ENCODE measurements at places on chromosomes 11 and 22.
A peak's percentile ranks its signal among the peaks of the same experiment; 100 is the strongest.

DNA sequence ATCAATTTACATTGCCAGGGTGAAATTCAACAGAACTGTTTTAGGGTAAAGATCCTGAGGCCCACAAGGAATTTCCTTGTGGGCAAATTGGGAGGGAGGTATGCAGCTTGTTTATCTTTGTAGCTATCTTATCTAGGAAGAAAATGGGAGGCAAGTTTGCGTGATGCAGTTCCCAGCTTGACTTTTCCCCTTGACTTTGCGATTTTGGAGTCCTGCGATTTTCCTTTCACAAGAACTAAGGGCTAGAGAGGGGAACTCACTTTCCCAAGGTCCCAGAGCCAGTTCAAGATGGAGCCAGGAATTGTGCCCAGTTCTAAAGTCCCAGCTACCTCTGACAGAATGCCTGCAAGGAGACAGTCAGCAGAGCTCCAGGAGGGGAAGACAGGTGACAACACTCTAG lies 30.7 kb downstream of the RIBC2 start:
- DNase-seq, result no peak

GRCh38 chr11:97158243-97158642 lies 768.4 kb downstream of the JRKL start:
- DNase-seq, result no peak

GRCh38 chr11:70298243-70298915 lies 27.9 kb downstream of the PPFIA1 start:
- no peak for DNase-seq

- DNase-seq, result no peak
These were observed 48.7 kb downstream of the VSIG10L2 start for GRCh38 chr11:125994509-125994908.

DNA sequence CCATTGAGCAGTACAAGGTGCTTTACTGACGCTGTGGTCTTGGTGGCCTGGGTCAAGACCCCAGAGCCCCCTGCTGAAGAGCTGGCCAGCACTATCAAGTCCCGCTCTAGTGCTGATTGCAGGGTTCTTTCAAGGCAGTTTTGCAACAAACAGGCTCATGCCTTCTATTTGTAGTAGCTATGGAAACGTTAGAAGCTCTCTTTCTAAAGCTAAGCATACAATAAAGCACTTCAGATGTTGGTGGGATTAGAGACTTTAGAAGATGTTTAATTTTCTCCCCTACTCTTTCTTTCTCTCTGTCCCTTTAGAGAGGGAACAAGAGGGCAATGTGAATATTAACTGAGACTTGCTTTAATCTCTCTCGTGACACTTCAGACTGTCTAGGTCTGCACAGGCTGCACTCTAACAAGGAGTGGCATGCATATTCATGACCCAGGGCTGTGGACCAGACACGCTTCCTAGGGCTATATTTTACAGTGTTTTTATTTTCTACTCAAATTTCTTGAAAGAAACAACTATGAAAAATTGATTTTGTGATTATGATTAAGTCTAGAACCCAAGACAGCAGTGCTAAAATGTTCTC lies 138.6 kb downstream of the WNT7B start:
- DNase-seq, result peak; percentile 3

- no peak for DNase-seq
These were observed 95.7 kb downstream of the STIM1 start for GRCh38 chr11:3950996-3951660.

DNA sequence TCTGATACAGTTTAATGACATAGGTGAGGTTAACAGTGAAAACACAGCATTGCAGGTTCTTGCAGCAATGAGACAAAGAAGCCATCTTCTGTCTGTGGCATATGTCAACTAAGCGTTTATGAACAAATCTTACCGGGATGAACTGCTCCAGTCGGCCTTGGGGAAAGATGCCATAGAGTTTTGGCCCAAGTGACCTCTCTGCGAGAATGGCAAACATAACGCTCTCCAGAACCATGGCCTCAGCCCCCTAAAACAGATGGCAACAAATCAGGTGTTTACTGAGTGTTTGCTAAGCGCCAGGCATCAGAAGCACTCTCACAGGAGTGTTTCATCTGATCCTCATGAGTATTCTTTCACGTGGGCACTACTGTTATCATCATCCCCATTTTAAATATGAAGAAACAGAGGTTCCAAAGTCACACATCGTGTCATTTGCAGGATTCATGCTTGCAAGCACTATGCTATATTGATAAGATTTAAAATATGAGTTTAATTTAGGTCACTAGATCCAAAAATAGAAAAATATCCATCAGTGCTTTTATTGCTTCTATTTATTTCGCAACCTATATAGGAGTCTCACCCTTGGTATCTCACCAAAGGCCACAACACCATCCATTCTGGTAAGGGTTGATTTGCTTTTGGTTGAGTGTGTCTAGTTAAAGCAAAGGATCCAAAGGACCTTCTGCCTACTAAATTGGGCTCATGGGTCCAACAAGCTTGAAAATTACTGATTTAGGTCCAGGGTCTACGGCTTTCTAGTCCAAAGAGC lies 35.9 kb downstream of the TCIRG1 start:
- no peak for DNase-seq

GRCh38 chr22:40416636-40417035 lies 46.2 kb downstream of the SGSM3 start:
- no peak for DNase-seq

- DNase-seq, result no peak
These were observed 373.6 kb upstream of the DDI1 start for GRCh38 chr11:103662880-103663279.

- no peak for DNase-seq
These were observed at the start of gene LSP1 for GRCh38 chr11:1852877-1853276. Gene LSP1 (plus strand): TSS chr11:1853084. CDS start chr11:1853145, 61 bp downstream.

- DNase-seq, result no peak
These were observed 82.5 kb downstream of the ARHGAP42 start for GRCh38 chr11:100769617-100770016.

DNA sequence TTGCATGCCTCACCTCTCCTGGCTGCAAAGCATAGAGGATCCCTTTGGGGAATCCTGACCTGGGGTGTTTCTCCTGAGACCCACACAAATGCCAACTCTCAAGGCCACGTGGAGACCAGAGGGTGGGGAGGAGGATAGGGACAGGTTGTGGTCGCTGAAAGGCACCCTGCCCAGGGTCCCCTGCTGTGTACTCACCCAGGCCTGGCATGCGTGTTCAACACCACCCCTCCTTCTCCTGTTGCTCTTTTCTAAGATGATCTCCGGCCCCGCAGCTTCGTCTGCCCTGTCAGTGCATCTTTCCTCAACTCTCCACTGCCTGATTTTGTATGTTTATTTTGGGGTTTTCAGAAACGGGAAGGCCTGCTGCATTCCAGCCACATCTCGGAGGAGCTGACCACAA lies 44.6 kb upstream of the PARVG start:
- DNase-seq, result no peak

DNA sequence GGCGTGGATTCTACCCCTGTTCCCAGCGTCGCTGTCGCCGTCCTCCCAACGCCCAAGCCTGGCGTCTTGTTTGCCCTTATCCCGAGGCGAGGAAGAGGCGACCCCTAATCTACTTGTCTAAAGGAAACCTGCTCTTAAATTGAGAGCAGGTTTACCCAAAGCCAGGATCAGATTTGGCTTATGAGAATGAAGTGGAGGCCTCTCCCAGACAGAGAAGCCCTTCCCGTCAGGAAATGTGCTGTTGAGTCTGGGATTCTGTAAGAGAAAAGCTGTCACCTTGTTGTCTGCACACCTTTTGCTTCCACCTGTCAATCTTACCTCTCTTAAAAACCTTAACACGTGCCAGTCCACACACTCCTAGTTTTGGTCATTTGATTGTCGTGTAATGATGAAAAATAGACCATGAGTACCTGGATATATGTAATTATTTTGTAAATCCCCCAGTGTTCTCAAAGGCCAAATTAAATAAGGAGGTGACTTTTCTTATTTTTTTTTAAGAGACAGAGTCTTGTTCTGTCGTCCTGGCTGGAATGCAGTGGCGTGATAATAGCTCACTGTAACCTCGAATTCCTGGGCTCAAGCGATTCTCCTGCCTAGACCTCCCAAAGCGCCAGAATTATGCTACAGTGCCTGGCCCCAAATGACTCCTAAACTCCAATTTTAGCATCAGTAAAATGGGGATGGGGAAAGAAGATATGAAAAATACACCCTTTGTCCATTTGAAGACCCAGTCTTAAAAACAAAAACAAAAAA lies 627 bp downstream of the GTF2H1 start:
- no peak for DNase-seq

- no peak for DNase-seq
These were observed 31.2 kb upstream of the P2RY2 start for GRCh38 chr11:73186886-73187285.

- no peak for DNase-seq
These were observed 11.4 kb upstream of the ANKK1 start for GRCh38 chr11:113376156-113376555.

- peak; percentile 22 for DNase-seq
These were observed 35.5 kb downstream of the FZD4 start for GRCh38 chr11:86919557-86920210.

DNA sequence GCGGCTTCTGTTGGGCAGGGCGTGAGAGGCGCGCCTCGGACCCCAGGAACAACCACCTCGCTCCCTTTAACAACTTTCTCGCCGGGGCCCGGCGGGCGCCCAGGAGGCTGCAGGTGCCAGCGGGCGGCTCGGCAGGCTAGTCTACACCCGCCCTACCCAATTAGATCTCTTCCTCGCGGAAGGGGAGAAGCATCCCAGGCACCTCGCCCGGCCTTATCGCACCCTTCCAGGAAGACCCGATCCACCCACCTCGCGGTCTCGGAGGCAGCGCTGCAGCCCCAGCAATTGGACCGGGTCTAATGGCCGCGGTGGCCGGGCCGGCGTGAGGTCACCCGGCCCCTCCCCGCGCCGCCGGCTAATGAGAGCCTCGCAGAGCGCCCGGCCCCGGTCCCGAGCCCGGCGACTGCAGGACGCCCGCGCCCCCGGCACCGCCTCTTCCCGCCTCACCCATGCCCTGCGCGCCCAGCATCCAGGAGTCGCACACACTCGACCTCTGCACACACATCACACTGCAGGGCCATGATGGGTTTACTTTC lies at the start of gene PLAAT3:
Gene PLAAT3 (minus strand): TSS at position 298 of the 536 bp plus-strand sequence. CDS start 419 bp downstream, outside the sequence.
- peak; percentile 20 for DNase-seq

DNA sequence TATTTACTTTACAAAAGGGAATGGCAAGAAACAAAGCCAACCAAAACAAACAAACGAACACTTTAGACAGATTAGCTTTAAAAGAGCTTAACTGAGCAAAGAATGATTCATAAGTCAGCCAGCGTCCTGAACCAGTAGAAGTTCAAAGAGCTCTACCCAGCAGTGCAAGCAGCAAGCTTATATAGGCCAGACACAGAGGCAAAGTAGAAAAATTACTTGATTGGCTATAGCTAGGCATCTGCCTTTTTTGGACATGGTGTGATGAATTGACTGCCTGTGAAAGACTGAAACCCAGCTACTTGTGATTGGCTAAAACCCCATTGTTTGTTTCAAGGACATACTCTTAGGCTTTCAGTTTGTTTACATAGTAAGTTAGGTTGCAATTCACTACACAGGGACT lies 2120.0 kb upstream of the RAG2 start:
- DNase-seq, result no peak

- no peak for DNase-seq
These were observed 1.2 kb upstream of the LIN7C start for GRCh38 chr11:27507557-27508322.

DNA sequence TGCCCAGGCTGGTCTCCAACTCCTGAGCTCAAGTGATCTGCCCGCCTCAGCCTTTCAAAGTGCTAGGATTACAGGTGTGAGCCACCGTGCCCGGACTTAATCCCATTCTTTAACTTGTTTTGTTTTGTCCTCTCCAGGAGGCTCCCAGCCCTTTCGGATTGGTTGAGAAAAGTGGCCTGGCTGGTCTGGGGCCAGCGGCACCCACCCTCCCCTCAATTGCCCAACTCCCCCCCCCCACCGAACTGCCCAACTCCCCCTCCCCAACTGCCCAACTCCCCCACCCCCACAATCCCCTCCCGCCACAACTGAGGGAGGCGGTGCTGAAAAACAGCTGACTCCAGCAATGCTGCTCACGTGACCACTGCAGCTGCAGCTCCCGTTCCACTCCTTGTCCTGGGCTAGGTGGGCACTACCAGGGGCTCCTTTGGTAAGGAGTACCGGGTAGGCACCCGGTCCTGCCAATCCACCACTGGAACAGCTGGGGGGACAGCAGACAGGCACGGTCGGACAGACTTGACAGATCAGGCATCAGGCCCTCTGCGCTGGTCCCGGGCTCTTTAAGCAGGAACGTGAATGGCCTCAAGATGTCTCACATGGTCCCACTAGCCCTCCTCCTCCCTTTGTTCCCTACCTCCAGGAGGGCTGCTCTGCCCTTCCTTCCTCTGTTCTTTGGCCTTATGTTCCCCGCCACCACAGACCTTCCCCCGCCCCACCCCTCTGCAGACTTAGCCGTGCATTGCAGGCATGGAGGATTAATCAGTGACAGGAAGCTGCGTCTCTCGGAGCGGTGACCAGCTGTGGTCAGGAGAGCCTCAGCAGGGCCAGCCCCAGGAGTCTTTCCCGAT lies at the start of gene TCN2:
Gene TCN2 (plus strand): TSS at position 720 of the 845 bp plus-strand sequence. CDS start 158 bp downstream, outside the sequence.
- peak; percentile 68 for DNase-seq

DNA sequence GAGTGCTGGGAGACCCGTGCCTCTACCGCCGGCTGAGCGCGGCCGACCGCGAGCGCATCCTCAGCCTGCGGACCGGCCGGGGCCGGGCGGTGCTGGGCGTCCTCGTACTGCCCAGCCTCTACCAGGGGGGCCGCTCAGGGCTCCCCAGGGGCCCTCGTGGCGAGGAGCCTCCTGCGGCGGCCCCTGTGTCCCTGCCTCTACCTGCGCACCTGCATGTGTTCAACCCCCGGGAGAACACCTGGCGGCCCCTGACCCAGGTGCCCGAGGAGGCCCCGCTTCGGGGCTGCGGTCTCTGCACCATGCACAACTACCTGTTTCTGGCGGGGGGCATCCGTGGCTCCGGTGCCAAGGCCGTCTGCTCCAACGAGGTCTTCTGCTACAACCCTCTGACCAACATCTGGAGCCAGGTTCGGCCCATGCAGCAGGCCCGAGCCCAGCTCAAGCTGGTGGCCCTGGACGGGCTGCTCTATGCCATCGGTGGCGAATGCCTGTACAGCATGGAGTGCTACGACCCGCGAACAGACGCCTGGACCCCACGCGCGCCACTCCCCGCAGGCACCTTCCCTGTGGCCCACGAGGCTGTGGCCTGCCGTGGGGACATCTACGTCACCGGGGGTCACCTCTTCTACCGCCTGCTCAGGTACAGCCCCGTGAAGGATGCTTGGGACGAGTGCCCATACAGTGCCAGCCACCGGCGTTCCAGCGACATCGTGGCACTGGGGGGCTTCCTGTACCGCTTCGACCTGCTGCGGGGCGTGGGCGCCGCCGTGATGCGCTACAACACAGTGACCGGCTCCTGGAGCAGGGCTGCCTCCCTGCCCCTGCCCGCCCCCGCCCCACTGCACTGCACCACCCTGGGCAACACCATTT lies 3.5 kb downstream of the KLHDC7B start:
- no peak for DNase-seq

DNA sequence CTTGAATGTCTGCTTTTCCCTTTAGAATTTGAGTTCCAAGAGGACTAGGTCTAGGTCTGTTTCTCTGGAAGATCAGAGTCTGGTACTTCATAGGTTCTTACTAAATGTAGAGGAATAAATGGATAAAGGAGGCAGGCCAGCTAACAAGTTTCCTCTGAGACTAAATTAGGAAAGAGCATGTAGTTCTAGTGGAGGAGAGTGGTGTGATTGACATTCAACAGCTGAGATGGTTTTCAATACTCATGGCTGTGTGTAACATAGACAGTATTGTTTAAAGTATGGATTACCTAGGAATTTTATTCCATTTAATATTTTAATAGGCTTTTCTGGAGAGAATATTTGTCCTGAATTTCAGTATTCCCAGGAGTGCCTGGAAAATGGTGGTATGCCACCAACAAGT lies 364.7 kb downstream of the METTL15 start:
- DNase-seq, result no peak

- DNase-seq, result no peak
These were observed 14.0 kb upstream of the RRP7A start for GRCh38 chr22:42533638-42533977.

GRCh38 chr11:7577291-7578190 lies 63.7 kb downstream of the PPFIBP2 start:
- DNase-seq, result peak; percentile 5
